ENCODE measurements at places on chromosomes 6 and 20. TPM values are rescaled to one million over a fixed set of nuclear protein-coding genes. Genes with fewer than 3 reads are reported as not detected.

GRCh38 chr6:138430361-138431145, 26.5 kb downstream of the HEBP2 start:
- no peak for DNase-seq
- no peak overlapping the region for H3K4me3 ChIP-seq
- H3K36me3 ChIP-seq: no peaks in the 10 kb centered on the region
- peak overlapping the region; percentile 74 for H3K27ac ChIP-seq
- H3K27me3 ChIP-seq: no peaks in the 10 kb centered on the region
- H3K4me1 ChIP-seq: no peaks in the 10 kb centered on the region

- H3K4me3 ChIP-seq: no peak overlapping the region
- H3K27ac ChIP-seq: peak overlapping the region; percentile 58
- no peaks in the 10 kb centered on the region for H3K36me3 ChIP-seq
- H3K4me1 ChIP-seq: peaks cover 8% of the 10 kb centered on the region
Measured at GRCh38 chr20:19802492-19803158, 44.6 kb downstream of the RIN2 start.

GRCh38 chr6:167130712-167131684, 8.1 kb downstream of the CCR6 start:
- no peaks in the 10 kb centered on the region for H3K4me1 ChIP-seq
- no peak for DNase-seq
- H3K36me3 ChIP-seq: no peaks in the 10 kb centered on the region
- no peak overlapping the region for H3K27ac ChIP-seq
- H3K27me3 ChIP-seq: no peaks in the 10 kb centered on the region

DNA sequence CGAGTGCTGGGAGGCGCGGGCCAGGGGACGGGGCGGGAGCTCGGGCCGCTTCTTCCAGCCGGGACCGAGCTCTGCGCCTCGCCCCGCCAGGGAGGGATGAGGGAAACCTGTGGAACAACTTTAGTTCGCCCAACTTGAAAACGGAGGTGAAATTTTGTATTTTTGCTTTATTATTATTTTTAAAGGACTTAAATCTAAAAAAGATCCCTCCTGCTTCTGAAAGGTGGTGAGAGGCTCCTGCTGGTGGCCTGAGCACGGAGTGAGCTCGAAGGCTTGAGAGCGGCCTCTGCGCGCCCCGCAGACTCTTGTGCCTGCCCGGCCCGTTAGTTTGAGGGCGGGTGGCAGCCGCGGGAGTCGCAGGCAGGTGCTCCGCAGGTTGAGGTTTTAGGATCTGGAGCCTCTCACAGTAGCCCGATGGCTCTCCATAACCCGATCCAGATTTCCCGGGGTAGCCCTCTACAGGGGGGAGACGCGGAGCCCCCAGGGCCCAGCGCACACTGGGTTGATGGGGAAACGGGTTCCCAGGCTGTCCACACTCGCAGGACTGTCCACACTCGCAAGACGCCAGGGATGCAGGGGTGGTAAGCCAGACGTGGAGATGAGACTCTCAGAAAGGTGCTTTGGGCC, 46.2 kb upstream of the SUPT3H start:
- H3K4me1 ChIP-seq: peaks cover 8% of the 10 kb centered on the region
- peaks cover 28% of the 10 kb centered on the region for H3K27me3 ChIP-seq
- no peaks in the 10 kb centered on the region for H3K36me3 ChIP-seq
- peak overlapping the region; percentile 48 for H3K27ac ChIP-seq

ZKSCAN4 gene
- total RNA-seq: 5.8 TPM

DNA sequence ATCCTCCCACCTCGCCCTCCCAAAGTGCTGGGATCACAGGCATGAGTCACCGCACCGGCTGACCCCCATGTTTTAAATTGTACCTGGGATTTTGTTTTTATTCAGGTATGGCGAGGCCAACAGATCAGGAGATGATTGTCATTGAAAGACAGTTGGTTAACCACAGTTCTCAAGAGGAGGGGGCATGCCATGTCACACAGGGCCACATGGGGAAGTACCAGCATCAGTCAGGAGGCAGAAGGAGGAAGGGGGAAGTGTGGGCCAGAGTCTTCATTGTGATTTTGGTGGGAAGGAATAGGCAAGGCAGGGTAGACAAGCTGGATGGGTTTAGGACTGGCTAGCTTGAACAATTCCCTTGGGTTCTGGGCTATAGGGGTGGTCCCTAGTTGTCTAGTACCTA, 9.9 kb upstream of the MMP9 start:
- no peak overlapping the region for H3K27ac ChIP-seq
- H3K4me3 ChIP-seq: no peak overlapping the region
- H3K4me1 ChIP-seq: no peaks in the 10 kb centered on the region
- H3K27me3 ChIP-seq: peaks cover 12% of the 10 kb centered on the region

DNA sequence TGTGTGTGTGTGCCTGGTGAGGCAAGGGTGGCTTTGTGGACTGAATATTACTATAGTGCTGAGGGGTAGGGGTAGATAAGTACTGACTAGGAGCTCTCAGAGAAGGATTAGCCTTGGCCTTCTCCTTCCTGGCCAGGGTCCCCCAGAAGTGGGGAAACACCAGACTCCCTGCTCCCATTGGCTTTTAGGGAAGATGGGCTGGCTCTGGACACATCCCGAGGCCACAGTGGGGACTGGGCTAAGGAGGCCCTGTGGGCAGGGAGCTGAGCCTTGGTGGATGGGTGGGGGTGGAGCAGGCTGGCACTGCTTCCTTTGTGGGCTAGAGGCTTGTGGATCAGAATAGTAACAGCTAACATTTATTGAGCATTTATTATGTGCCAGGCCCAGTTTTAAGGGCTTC, 3.1 kb downstream of the EPB41L1 start:
- DNase-seq: no peak
- H3K27ac ChIP-seq: no peak overlapping the region
- no peaks in the 10 kb centered on the region for H3K36me3 ChIP-seq
- H3K4me3 ChIP-seq: no peak overlapping the region

- no peak overlapping the region for H3K4me3 ChIP-seq
- H3K27ac ChIP-seq: no peak overlapping the region
- no peaks in the 10 kb centered on the region for H3K4me1 ChIP-seq
- no peaks in the 10 kb centered on the region for H3K27me3 ChIP-seq
Measured at GRCh38 chr6:35076997-35077712, 64.0 kb downstream of the TCP11 start.

DNA sequence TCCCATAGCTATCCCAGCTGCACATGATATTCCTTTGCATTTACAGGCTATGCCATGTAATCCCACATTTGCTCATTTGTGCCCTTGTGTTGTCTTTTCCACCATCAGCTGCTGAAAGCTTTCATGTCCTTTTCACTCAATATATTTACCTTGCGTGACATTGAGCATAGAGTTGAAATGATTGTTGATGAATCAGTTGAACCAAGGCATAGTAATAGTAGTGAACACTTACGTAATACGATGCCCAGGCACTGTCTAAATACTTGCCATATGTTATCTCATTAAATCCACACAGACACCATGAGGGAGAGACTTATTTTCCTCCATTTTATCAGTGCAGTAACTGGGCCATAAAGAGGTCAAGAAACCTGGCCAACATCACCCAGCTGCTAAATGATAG, 13.1 kb downstream of the RNF8 start:
- no peak for DNase-seq
- H3K4me1 ChIP-seq: no peaks in the 10 kb centered on the region
- H3K27ac ChIP-seq: no peak overlapping the region
- no peaks in the 10 kb centered on the region for H3K27me3 ChIP-seq
- peaks cover 17% of the 10 kb centered on the region for H3K36me3 ChIP-seq
- H3K4me3 ChIP-seq: no peak overlapping the region

GRCh38 chr6:151422981-151423380, 28.9 kb downstream of the RMND1 start:
- H3K27ac ChIP-seq: no peak overlapping the region
- no peaks in the 10 kb centered on the region for H3K4me1 ChIP-seq

DNA sequence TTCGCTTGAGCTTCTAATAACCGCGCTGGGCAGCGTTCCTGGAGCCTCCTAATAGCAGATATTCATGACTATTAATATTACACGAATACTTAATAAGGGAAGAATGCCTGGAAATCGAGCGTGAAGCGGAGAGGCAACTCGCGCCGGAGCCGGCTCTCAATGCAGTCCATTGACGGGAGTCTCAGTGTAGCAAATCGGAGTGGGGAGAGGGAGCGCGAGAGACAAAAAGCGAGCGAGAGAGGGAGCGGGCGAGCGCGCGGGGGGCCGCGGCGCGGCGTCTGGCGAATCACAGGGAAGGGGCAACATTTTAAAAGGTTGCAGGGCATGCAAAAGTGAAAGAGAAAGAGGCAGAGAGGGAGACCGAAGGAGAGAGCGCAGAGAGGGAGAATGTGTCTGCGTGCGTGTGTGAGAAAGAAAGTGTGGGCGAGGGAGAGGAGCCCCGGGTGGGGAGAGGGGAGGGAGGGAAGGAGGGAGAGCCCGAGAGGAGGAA, 2.9 kb downstream of the TFAP2A start:
- H3K4me3 ChIP-seq: peak overlapping the region; percentile 56
- no peak overlapping the region for H3K27ac ChIP-seq
- peaks cover 95% of the 10 kb centered on the region for H3K27me3 ChIP-seq
- no peaks in the 10 kb centered on the region for H3K36me3 ChIP-seq
- peaks cover 42% of the 10 kb centered on the region for H3K4me1 ChIP-seq
- DNase-seq: peak; percentile 69

MYO6 gene
- 59.2 TPM for total RNA-seq

- H3K4me3 ChIP-seq: no peak overlapping the region
- H3K27me3 ChIP-seq: no peaks in the 10 kb centered on the region
- no peaks in the 10 kb centered on the region for H3K36me3 ChIP-seq
- H3K4me1 ChIP-seq: no peaks in the 10 kb centered on the region
Measured at GRCh38 chr6:125066964-125067363, 86.6 kb upstream of the TPD52L1 start.

DNA sequence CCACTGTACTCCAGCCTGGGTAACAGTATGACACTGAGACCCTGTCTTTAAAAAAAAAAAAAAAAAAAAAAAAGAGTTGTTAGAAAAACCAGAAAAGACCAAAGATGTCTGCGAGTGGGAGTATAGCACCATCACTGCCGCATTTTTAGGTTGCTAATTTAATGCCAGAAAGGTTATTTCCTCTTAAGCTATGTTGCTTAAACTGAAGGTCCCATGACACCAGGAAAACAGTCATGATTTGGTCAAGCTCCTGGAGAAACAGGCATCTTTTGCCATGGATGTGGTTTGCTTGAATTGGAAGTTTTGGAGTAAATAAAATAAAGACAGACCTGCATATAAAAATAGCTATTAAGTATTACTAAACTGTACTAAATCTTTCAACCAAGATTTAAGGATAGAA, 68.3 kb upstream of the TNFRSF21 start:
- H3K27me3 ChIP-seq: no peaks in the 10 kb centered on the region
- DNase-seq: no peak
- no peak overlapping the region for H3K4me3 ChIP-seq
- no peaks in the 10 kb centered on the region for H3K36me3 ChIP-seq
- no peaks in the 10 kb centered on the region for H3K4me1 ChIP-seq

- H3K4me1 ChIP-seq: peaks cover 6% of the 10 kb centered on the region
- H3K27ac ChIP-seq: no peak overlapping the region
- H3K36me3 ChIP-seq: no peaks in the 10 kb centered on the region
- no peak overlapping the region for H3K4me3 ChIP-seq
- DNase-seq: no peak
Measured at GRCh38 chr20:33191955-33192354, 24.0 kb downstream of the BPIFA2 start.

SUMO4 gene
- 12.9 TPM for total RNA-seq

DNA sequence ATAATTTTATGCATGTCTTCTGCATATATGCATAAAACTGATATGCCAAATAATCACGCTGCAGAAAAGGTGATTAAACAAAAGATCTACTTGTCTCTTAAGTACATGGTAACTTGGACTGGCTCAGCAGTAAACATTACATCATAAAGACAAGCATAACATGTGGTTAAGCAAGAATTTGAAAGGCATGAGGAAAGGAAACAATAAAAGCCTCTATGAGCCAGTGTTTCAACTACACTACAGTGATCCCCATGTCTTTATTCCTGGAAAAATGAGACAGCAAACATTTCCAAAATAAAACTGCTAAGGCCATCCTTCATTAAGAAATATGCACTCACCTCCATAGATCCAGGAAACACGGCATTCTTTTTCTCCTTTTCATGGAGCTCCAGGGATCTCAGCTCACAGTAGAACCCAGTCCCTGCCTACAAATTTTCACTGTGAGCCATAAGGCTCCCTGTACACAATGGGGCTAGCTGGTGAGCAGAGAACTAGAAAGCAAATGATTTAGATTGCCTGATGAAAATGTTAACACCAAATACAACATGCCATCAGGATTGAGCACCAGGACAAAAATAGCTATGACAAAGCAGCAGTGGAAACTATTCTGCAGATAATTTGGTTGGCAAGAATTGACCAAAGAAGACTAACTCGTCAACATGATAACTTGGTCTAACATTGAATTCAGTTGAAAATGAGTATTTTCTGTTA, 156.1 kb downstream of the COL21A1 start:
- no peaks in the 10 kb centered on the region for H3K4me1 ChIP-seq
- no peaks in the 10 kb centered on the region for H3K36me3 ChIP-seq
- no peaks in the 10 kb centered on the region for H3K27me3 ChIP-seq
- peak overlapping the region; percentile 90 for H3K27ac ChIP-seq
- no peak overlapping the region for H3K4me3 ChIP-seq

TMEM30A gene
- 124 TPM for total RNA-seq

PSORS1C1 gene
- 1.1 TPM for total RNA-seq

GRCh38 chr6:4930025-4930691, 73.7 kb downstream of the RPP40 start:
- no peak overlapping the region for H3K27ac ChIP-seq
- no peak overlapping the region for H3K4me3 ChIP-seq
- H3K36me3 ChIP-seq: no peaks in the 10 kb centered on the region

DNA sequence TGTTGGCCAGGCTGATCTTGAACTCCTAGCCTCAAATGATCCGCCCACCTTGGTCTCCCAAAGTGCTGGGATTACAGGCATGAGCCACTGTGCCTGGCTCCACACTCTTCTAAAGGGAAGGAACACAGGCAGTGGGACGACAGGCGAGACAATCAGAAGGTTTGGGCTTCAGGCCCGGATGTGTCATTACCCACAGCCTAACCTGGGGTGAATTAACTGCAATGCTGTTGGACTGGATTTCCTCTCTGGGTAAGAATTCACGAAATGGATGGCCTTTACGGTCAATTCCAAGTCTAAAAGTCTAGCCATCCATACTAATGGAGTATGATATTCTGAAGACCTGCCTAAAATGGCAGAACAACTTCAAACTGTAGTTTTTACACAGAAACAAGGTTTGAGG, 83.7 kb upstream of the CCDC28A start:
- H3K4me1 ChIP-seq: peaks cover 5% of the 10 kb centered on the region
- H3K27ac ChIP-seq: no peak overlapping the region
- H3K36me3 ChIP-seq: no peaks in the 10 kb centered on the region
- H3K4me3 ChIP-seq: no peak overlapping the region

DNA sequence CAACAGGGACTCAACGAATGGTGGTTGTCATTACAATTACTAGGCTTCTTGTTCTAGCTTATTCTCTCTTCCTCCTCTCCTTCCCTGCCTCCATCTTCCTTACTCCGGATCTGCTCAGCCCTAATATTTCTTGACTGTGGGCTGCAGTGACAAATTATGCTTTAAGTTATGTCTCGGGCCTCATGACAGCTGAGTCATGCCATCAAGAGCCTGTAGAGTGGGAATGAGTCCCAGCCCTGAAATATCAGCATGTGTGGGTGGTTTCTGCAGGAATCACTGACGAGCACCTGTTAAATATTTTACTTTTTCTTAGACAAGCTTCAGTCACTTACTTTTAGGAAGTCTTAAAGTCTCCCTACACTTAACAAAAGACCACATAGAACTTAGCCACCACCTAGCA, 83.1 kb upstream of the CBLN4 start:
- no peaks in the 10 kb centered on the region for H3K36me3 ChIP-seq
- H3K27ac ChIP-seq: no peak overlapping the region

GRCh38 chr6:2791450-2791974, 26.3 kb downstream of the WRNIP1 start:
- no peaks in the 10 kb centered on the region for H3K27me3 ChIP-seq
- H3K27ac ChIP-seq: no peak overlapping the region
- DNase-seq: no peak

Data from lung (tissue), 17 donors.